ENCODE measurements at places on chromosomes 2 and 18.
A peak's percentile ranks its signal among the peaks of the same experiment; 100 is the strongest.

DNA sequence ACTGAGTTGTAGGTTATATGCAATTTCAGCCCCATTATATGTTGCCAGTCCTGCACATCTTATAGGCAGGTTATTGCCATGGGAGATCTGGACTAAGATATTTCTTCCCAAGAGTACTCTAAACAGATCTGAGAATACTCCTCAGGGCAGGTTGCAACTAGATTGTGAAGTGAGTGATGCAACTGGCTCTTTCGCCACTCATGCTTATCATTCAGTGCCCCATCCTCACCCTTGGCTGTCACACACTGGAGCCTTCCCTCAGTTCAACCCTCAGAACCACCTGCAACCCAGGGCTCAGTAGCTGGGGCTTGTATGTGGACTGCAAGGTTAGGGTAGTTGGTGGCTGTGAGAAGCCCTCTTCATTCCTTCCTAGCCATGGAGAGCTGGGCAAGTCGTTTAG is 14.1 kb downstream of the MERTK start:
- DNase-seq: no peak

DNA sequence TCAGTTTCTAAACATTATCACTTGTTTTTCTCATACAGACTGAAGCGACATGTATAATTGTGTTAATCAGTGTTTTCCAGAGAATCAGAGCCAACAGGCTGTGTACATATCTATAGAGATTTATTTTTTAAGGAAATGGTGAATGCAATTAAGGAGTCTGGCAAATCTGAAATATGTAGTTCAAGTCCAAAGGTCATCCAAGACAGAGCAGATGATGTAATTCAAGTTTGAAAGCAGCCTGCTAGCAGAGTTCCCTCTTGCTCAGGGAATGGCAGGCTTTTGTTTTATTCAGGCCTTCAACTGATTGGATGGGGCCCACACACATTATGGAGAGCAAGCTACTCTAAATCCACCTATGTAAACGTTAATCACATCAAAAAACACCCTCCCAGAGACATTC is 282.6 kb downstream of the CBLN2 start:
- no peak for DNase-seq

GRCh38 chr2:100247256-100248043 is 74.9 kb downstream of the LONRF2 start:
- no peak for DNase-seq

DNA sequence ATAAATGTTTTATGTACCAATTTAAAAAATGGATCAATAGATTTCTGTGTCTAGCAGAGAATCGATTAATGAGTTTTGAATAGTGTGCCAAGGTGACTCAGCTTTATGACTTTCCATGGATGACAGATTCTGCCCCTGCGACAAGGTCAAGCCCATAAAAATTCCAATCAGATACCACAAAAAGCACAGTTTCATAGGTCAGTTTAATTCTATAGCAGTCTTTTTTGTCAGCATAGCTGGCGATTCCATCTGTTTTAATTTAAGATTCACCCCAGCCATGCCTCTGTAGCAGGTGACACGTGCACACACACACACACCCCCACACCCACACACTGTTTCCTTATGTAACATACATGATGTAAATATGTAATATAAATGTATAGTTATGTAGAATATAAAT is 28.9 kb downstream of the RAB31 start:
- DNase-seq: no peak

DNA sequence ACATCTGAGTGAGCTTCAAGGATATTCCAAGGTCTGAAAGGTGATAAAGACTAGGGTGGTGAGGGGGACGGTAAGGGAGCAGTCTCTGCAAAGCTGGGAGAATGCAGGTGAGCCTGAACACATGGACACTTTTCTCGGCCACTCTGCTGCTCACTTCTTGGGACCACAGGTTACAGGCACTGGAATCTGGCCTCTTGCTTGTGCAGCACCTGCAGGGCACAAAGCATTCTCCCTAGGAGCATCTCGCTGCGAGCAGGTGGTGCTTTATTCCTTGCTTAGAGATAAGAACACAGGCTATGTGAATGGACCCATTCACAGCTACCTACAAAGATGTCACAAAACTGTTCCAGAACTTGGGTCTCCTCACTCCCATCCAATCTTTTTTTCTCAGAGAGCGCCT is 153.2 kb downstream of the DDX1 start:
- DNase-seq: no peak

DNA sequence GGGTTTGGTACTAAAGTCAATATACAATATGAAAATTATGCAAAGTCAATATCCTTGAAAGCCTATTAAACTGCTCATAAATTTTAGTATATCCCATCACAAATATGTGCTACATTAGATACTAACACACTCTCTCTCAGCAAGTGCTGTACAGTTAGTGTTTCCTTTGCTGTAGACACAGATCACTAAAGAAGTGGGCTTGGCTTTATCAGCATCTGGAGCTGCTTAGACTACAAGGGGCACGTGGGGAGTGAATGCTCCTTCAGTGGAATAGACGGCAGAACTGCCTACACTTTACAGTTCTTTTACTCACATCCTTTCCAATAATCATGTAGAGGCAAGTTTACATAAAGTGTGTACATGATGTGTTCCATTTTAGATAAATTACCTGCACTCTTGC is 26.0 kb upstream of the EFEMP1 start:
- DNase-seq: no peak

DNA sequence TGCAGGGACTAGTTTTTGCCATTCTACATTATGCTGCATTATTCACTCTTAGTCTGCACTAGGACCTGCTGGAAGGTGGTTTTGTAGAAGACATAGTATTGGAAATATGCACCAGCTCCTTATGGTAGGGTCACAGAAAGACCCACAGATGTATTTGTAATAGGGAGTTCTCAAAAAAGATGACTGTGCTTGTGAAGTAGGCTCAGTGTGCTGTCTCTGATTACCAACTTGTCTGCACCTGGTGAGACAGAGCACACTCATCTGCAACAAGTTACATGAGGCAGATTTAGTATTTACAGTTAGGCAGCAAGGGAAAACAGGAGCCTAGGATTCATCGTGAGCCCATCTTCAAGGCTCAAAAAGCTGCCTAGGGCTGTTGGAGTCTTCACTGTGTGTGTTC is 29.4 kb downstream of the RHBDD1 start:
- no peak for DNase-seq

DNA sequence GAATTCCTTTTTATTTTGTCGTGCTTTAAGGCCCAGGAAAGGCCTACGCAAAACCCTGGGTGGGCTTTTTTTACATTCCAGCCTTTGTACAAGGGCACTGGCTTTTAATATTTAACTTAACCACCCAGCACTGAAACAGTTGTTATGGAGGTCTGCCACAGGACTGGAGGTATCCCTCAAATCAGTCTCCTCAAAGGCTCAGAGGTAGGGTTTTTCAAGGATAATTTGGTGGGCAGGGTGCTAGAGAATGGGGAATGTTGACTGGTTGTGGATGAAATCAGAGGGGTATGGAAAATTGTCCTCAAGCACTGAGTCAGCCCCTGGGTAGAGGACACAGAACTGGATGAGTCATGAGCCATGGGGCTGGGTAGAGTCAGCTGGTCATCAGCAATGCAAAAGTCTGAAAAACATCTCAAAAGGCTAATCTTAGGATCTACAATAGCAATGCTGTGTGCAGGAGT is 443.1 kb downstream of the THSD7B start:
- DNase-seq: no peak

DNA sequence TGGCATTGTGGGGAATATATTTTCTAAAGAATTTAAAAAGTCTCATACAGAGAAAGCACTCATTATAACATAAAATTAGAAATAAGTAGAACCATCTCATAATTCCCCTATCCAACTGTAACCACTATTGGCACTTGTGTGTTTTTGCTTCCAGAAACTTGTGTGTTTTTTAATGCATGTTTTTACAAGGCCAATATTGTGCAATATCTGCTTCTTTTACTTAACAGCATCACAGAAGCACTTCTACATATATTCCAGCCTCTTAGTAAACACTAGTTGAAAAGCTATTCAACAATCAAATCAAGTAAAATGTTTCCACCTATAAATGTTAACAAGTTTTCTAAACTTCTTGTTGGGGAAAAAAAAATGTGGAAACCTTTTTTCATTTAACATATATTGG is 132.7 kb downstream of the LRP2 start:
- no peak for DNase-seq

- DNase-seq: peak; percentile 43
Observed at GRCh38 chr18:63439334-63439733, 17.1 kb upstream of the VPS4B start.

GRCh38 chr2:98793275-98793674 is 62.3 kb upstream of the MGAT4A start:
- DNase-seq: no peak
